ENCODE measurements at places on chromosomes 7 and 10.

DNA sequence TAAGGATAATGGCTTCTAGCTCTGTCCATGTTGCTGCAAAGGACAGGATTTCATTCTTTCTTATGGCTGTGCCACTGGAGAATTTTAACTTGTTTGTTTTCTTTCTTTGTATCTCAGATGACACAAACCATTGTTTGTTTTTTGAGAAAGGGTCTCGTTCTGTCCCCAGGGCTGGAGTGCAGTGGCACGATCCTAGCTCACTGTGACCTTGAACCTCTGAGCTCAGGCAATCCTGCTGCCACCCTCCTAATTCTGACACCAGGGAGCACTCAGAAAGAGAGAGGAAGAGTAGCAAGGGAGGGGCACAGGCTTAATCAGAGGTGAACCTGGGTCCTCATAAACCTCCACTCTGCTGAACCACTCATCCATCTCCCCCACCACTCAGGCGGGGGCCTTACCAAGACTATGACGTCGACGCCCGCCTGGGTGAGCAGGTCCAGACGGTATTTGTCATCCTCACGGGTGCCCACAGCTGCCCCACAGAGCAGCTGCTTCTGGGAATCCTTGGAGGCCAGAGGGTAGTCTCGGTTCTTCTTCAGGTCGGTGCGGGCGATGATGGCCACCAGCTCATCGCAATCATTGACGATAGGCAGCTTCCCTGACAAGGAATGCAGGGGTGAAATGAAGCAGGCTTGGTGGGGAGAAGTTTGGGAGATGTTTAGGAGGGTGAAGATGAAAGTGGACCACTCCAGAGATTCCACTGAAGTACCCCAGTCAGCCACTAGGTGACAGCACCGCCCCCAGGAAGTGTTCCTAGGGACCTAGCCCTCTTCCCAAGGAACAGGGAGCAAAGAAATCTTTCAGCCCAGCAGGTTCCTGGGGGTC is 11.6 kb downstream of the IMPDH1 start:
- peak; percentile 39 for DNase-seq

DNA sequence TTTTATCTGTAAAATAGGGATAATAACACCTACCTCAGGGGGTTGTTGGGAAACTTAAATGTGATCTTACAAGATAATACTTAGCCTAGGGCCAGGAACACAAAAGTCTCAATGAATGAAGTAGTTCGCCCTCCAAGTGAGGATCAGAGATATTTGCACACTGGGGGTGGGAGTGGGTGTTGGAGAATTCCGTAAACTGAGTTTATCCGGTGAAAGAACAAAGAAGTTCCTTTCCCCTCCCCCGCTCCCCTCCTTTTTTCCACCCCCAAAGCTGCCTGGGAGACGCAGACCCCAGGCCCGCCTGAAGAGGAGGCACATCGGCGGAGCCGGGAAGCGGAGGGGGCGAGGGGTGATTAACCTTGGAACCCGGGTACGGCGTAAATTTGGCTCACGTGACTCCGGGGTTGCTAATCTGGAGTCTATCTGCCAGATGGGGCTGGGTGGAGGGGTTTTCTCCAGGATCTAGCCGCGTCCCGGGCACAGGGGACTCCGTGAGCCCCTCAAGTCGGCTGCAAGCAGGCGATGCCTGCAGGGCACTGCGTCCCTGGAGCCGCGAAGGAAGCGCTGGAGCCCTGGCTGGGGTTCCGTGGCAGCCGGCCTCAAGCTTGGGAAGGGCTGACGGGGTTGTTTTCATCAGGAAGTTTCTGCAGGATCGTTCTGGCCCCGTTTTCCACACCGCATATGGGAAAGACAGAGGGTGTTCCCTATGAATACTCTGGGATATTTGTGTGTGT is 1.4 kb upstream of the PODXL start:
- no peak for DNase-seq

- DNase-seq = peak; percentile 33
Observed at GRCh38 chr10:11823989-11824346, 812 bp downstream of the PROSER2 start.

- DNase-seq = peak; percentile 93
Observed at GRCh38 chr10:31129271-31129670, 97.6 kb upstream of the ZNF438 start.

DNA sequence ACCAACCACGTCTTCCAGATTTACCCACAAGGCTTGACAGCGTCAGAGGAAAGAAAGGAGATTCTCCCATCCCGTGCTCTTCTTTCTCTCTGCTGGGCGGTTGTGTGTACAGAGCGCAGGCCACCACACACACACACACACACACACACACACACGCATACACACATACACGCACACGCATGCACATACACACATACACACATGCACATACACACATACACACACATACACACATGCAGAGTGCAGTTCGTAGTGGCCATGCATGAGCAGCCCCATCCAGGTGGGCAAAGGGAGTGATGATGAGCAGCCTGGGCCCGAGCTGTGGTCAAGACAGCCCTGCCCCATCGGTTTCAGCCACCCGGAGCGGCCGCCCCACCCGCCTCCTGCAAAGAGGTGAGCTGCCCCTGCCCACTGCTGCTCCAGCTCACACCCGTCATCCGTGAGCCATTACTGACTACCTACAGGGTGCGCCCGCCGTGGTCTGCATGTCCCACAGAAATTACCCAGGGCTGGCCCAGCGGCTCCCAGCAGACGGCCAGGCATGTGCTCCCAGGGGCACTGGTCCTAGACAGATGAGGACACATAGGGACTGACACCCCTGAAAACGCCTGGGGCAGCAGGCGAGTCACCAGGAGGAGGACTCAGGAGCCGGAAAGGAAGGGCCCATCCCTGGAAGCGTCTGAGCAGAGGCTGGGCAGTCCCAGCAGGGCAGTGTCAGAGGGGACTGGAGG is 69.6 kb downstream of the ASB13 start:
- DNase-seq = no peak

DNA sequence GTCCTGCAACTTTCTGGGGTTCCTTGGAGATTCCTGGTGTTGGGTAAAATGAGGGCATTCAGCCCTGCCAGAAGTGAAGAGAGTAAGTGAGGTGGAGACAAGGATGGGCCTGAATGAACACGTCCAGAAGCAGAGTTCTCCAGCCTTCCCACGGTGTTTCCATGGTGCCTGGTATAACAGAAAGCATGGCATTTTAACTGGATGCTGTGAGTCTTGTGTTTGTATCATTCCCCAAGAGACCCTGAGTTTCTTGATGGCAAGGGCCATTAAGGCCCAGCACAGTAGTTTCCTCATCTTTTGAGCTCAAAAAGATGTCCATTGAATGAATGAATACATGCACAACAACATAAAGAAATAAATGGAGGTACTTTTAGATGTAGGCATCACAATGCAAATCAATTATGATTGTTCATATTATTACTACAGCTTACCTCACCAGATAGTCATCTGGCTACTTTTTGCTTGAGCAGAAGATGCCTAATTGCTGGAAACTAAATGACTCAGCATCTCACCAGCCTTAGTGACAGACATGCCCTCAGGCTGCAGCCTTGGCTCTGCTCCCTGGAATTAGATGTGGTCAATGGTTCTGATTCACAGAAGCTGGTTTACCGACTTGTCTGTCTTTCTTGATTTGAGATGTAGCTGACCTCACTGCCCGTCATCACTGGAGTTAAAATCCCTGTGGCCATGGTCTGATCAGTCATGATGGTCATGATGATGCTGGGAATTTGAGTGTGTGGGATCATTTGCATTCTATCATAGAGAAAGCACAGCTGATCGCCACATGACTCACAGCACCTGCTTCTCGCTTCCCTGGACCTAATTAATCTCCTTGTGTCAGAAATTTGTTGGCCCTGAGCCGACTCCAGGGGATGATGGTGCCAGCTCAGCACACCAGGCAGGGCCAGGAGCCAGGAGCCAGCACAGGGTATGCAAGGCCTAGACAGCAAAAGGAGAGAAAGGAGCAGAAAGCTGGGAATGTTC is 83.9 kb downstream of the CXCL12 start:
- DNase-seq = peak; percentile 93

DNA sequence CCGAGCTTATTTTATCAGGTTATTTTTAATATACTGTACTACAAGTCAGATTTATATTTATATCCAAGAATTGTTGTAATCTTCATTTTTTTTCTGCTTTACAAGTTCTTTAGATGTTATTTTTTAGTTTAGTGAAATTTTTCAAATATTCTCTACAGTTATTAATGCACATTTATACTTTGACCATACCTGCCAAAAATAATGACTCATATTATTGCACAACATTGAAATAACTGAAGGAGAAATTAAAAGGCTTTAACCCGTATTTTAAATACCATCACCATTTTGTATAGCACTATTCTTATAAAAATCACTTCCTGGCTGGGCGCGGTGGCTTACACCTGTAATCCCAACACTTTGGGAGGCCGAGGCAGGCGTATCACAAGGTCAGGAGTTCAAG is 278.5 kb downstream of the BICC1 start:
- peak; percentile 32 for DNase-seq

DNA sequence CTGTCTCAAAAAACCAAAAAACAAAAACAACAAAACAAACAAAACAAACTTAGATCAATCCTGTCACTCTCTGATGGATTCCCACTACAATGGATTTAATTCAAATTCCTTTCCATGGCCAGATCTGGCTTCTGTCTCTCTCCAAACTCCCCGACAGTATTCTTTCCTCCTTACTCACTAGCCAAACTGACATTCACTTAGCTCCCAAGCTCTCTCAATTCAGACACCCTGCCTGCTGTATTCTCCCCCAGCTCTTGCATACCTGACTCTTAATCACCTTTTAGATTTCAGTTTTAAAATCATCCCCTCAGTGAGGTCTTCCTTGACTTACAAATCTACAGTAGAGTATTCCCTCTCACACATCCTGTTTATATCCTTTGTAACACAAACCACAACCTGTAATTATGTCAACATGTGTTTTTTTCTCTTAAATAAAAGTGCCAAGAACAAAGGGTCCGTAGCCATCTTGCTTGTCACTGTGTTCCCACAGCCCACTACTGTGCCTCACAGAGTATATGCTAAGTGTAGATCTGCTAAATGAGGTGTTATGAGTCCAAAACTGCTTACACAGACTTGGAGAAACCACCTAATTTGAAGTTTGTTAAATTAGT is 14.4 kb downstream of the HERPUD2 start:
- DNase-seq = no peak

DNA sequence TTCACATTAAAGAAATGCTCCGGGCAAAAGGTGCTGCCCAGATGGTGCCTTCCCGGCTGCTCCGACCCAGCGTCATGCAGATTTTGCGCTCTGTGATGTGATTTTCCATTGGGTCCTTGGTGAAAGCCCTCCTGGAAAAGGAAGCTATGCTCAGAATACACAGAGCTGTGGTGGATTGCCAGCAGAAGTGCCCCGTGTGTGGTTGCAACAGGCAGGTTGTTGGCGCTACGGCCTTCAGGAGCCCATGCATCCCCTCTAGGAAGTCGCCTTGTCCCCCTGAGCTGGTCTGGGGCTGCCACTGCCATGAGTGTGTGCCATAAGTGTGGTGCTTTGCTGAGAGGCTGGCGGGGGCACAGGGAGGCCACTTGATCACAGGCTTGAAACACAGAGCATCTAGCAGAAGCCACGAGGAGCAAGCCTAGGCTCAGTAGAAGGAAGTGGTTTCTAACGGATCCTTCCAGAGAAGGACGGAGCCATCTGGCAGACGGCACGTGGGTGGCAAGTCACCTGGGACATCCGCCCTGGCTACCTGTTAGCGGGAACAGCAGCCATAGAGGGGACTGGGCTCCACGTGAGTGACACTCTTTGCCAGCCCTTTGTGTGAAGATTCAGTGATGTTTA is 210.9 kb downstream of the CUX1 start:
- DNase-seq = no peak

DNA sequence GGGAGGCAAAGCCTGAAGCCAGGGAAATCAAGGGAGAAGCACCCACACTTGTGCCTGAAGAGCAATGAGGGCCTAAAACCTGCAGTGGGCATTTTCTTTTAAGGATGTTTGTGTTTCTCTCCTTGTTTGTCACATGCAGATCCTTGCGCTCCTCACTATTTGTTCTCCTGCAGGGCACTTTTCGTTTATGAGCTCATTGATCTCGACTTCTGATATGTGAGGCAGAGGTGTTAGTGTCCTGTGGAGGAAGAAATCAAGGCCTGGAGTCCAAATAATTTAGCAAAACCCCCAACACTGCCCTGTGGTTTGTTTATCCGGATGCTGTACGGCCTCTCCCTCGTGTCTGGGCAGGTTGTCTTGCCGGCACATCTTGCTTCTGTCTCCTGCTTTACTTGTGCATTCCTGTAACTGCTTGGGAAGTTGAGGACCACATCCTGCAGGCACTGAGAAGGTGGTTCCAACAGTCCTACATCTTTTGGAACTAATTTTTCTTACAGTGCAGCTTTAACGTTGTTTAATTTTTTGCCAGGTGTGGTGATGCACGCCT is 13.7 kb downstream of the UBE3C start:
- DNase-seq = no peak

DNA sequence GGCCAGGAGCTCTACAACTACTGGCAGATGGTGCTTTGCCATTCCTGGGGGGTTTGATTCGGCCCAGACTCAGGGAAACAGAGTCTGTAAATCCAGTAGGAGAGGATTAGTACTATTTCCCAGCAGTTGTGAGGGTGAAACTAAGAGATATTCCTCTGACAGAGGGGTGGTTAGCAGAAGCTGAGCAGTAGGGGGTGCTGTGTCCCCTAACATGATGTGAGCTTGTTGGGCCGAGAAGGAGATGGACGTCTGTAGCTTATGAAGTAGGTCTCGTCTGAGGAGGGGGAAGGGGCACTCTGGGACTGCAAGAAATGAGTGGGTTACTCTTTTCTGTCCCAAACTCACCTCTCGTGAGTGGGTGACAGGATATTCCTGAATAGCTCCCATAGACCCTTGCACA is 179.2 kb upstream of the MBL2 start:
- DNase-seq = peak; percentile 43

Measured in astrocyte of the spinal cord (primary cell).